Stimulated activated CD8-positive, alpha-beta memory T cell treated with anti-CD3 and anti-CD28 coated beads, Interleukin-4, amount 100 ng/mL, for 4 hours (primary cell): ENCODE measurements at places on chromosomes 3 and 15.

GRCh38 chr3:141405591-141405990 lies 37.3 kb downstream of the ZBTB38 start:
- no peak for DNase-seq

- DNase-seq: no peak
Measured at GRCh38 chr3:57743496-57743895, 12.6 kb upstream of the SLMAP start.

GRCh38 chr3:59607656-59608055 lies 557.8 kb upstream of the CFAP20DC start:
- no peak for DNase-seq

GRCh38 chr3:184724699-184725098 lies 12.8 kb upstream of the MAGEF1 start:
- no peak for DNase-seq

DNA sequence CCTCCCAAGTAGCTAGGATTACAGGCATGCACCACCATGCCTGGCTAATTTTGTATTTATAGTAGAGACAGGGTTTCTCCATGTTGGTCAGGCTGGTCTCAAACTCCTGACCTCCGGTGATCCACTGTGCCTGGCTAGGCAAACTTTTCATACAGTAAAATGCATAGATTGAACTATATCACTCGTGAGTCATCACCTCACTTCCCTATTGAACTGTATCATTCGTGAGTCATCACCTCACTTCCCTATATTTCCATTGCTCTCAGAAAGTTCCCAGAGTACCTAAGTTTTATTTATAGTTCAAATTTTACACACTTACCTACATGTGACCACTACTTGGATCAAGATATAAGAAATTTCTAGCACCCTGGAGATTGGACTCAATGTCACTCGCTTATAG lies 73.6 kb upstream of the ACAD9 start:
- DNase-seq: no peak

- no peak for DNase-seq
Measured at GRCh38 chr3:47412842-47413520, 32.2 kb downstream of the PTPN23 start.

DNA sequence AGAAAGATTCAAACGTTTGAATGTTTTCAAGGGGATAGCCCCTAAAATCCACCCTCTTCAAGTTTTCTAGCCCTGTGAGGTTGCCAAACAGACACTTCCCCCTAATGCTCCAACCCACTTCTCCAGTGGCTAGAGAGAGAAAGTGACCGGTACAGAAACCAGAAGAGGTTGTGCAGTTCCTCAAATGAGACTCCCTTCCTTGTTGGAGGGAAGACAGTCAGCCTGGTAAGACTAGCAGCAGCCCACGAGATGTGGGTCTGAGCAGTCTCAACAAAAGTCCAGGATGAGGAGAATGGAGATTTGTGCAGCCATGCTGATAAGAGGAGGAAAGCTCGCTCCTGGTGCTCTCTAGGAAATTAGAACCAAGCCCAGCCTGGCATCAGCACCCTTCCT lies 222.8 kb upstream of the TPRG1 start:
- no peak for DNase-seq

GRCh38 chr15:65460741-65461347 lies 38.1 kb upstream of the IGDCC4 start:
- DNase-seq: no peak

DNA sequence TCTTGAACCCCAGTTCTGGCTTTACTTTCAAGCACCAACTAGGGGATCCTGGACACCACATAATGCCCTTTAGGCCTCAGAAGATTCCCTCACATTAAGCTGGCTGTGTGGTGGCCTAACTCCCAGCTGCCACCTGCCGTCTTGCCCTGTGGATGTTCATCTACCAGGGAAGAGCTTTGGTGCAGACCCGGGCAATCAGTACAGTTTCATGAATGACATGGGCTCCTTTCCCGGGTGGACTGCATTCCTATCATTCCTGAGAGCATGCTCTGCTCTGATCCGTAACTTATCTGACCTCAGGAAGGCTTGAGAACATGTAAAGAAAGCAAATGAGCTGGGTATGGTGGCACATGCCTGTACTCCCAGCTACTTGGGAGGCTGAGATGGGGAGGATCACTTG lies 50.0 kb upstream of the GSK3B start:
- no peak for DNase-seq

- no peak for DNase-seq
Measured at GRCh38 chr3:57752307-57752706, 3.8 kb upstream of the SLMAP start.

GRCh38 chr3:121414924-121415323 lies 130.9 kb downstream of the POLQ start:
- no peak for DNase-seq

GRCh38 chr3:40427045-40427669 lies 30.0 kb upstream of the RPL14 start:
- no peak for DNase-seq
